ENCODE measurements at places on chromosomes 3 and 15.

DNA sequence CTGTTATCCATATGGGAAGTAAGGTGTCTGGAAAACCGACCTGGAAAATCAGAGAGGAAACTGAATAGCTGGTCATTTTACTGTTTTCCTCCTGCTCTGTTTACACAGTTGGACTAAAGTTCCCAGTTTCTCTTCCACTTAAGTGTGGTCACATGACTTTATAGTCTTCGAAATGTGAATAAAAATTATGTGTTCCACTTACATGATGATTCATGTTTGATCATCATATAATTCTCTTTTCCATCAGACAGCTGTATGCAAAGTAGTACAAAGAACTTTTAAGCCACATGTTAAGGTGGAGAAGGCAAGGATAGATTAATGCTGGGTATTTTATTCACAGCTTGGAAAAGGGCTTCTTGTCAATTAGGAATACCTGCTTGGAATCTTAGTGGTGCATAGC lies 525.5 kb upstream of the BCHE start:
- no peak overlapping the region for H3K4me3 ChIP-seq
- H3K27ac ChIP-seq = no peak overlapping the region
- no peaks in the 10 kb centered on the region for H3K4me1 ChIP-seq
- no peaks in the 10 kb centered on the region for H3K36me3 ChIP-seq
- no peak for DNase-seq

- DNase-seq = no peak
- H3K4me3 ChIP-seq = no peak overlapping the region
- no peaks in the 10 kb centered on the region for H3K4me1 ChIP-seq
- no peak overlapping the region for H3K27ac ChIP-seq
- no peaks in the 10 kb centered on the region for H3K27me3 ChIP-seq
Measured at GRCh38 chr3:51373658-51374421, 11.3 kb upstream of the MANF start.

- no peak overlapping the region for H3K4me3 ChIP-seq
- DNase-seq = no peak
- no peaks in the 10 kb centered on the region for H3K4me1 ChIP-seq
- H3K27me3 ChIP-seq = no peaks in the 10 kb centered on the region
- no peak overlapping the region for H3K27ac ChIP-seq
Measured at GRCh38 chr3:33602829-33603228, 115.2 kb downstream of the CLASP2 start.

- no peaks in the 10 kb centered on the region for H3K36me3 ChIP-seq
- H3K4me1 ChIP-seq = no peaks in the 10 kb centered on the region
- no peak for DNase-seq
- H3K27ac ChIP-seq = no peak overlapping the region
- no peak overlapping the region for H3K4me3 ChIP-seq
Measured at GRCh38 chr3:171528102-171528501, 67.9 kb upstream of the TNIK start.
